EL (cell line): ENCODE measurements at places on chromosomes 4 and X.

- DNase-seq, result no peak
Observed at GRCh38 chr4:829291-829690, 3.4 kb upstream of the CPLX1 start.

DNA sequence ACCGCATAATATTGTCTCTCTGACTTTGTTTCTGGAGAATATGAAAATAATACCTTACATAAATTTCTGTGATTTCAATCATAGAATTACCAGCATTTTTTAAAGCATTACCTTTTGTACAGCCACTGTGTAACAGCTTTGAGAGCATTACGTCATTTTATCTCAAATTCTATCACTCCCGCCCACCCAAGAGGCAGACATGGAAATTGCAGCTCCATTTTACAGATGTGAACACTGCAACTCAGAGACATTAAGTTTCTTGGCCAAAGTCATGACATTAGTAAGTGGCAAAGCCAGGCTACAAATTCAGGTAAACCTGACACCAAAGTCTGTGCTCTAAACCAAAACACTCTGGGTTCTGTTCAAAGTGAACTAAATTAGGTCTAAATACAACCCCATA is 33.6 kb upstream of the KDR start:
- DNase-seq, result no peak

DNA sequence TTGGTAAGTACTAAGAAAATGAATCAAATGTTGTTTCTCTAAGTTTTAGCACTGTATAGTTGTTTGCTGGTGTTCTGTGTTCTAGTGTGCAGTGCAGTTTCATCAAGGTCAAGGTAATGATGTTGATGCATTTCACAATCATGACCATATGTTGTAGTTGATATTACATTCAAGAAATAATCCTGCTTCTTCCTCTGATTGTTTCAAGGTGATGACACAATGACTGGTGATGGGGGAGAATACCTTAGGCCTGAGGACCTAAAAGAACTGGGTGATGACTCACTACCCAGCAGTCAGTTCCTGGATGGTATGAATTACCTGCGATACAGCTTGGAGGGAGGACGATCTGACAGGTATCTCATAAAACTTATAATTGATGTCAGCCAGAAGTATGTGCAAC is 261.6 kb downstream of the ANK2 start:
- DNase-seq, result no peak

DNA sequence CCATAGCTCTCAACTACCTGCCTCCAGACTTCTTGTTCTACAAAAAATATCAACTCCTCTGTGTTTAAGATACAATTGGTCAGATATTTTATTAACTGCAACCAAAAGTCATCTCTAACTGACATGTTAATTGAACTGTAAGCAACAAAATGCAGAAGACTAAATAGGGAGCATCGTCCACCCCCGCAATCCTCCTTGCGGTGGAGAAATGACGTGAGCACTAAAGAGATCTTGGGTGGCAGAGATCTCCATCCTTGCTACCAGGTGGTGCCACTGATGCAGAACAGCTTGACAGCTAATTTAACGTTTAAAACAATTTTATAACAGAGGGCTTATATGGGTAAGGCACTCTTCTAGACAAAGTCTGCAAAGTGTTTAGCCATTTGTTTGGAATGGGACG is 164.4 kb upstream of the FTHL17 start:
- DNase-seq, result no peak

GRCh38 chrX:30593440-30594200 is 16.1 kb upstream of the TASL start:
- DNase-seq, result no peak

DNA sequence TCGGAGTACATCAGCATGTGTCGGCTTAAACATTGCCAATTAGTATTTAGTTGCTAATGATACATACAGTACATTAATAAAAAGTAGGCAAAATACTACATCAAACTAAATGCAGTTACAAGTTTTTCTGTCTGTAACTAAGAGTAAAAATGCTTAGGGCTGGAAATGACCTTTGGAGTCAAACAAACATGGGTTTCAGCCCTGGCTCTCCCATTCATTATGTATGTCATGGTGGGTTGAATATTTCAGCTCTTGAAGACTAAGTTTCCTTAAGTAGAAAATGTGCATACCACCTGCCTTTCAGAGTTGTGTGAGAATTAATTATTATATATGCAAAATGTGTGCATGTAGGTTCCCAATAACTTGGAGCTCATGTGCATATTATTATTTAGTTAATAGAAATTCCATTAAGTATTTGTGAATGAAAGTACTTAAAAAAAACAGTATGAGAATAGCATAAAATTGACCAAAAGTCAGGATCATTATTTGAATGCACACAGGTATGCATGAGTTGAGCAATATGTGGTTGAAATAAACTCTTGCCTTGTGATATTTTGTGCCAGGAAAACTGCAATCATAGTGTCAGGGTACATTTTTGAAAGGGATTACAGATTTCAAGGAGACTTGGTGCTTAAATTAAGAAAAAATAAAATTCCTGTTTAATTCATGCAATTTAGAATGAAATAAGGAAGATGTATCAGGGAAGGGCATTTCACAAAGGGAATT is 2048.7 kb downstream of the PCDH7 start:
- no peak for DNase-seq

GRCh38 chr4:85151371-85151770 is 184.9 kb upstream of the WDFY3 start:
- no peak for DNase-seq

- DNase-seq, result no peak
Observed at GRCh38 chr4:4256799-4257198, 8.8 kb upstream of the TMEM128 start.

DNA sequence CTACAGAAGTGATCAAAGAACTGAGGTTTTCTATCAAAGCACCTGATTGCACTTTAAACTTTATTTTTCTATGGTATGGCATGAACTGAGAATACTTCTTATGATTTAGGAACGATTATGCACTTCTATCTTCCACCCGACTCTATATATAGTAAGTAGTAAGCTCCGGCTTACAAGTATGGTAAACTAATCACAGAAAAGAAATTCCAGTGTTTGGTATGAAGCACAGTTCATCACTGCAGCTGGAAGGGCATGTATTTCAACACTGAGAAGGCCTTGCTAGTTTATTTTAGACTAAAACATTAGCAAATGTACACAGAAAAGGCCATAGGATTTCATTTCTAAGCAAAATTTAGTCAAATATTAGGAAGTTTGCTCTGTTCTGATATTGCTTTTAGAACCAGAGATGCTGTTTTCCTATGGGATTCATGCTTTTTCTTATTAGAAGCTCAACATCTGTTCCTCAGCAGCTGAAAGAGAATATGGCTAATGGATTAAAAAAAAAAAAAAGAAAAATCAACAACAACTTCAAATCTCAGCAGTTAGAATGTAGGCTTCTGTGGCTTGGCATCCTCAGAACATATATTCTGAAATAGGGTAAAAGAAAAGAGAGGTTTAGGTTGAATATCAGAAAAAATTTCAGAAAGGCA is 273.5 kb downstream of the C4orf33 start:
- no peak for DNase-seq
